ENCODE measurements at places on chromosomes 6 and 20.
A peak's percentile ranks its signal among the peaks of the same experiment; 100 is the strongest.

DNA sequence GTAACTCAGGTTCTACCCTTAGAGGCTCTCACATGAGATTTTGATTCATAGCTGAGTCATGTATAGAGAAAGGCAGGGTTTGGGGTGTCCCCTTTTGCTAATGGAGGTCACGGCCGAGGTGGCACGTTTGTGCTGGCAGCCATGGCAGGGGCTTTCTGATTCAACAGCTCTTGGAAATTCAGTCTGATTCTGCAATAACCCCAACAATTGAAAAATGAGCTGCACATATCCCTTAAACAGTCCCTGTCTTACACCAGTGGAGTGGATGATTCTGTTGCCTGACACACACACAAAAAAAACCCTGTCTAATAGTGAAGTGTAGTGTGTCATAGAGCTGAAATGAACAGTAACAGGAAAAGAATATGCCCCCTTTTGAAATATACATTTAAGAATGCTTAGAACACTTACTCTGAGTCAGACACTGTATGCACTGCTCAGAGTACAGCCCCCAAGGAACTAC is 40.4 kb upstream of the ARG1 start:
- H3K27ac ChIP-seq: no peak overlapping the region
- DNase-seq: no peak
- no peaks in the 10 kb centered on the region for H3K36me3 ChIP-seq
- no peaks in the 10 kb centered on the region for H3K27me3 ChIP-seq
- H3K4me3 ChIP-seq: no peak overlapping the region
- no peaks in the 10 kb centered on the region for H3K4me1 ChIP-seq

DNA sequence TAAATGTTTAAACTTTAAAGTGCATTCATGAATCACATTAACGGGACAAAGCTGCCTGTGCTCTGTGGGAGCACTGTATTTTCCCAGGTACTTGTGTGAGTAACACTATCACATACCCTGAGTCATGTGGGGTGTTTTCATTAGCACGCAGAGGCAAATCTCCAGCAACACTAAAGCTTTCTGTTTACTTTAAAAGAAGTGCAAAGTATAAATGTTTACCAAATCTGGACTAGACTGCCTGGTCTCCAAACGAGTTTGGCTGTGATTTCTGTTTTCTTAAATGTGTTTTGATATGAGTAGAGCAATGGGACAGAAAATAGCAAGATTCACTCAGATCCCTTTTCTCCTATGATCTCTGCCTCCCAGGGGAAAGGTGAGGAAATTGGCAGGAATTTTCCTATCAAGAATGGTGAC is 28.8 kb upstream of the RIPPLY2 start:
- H3K36me3 ChIP-seq: no peaks in the 10 kb centered on the region
- DNase-seq: no peak
- H3K4me1 ChIP-seq: no peaks in the 10 kb centered on the region
- H3K27me3 ChIP-seq: no peaks in the 10 kb centered on the region
- H3K4me3 ChIP-seq: no peak overlapping the region

DNA sequence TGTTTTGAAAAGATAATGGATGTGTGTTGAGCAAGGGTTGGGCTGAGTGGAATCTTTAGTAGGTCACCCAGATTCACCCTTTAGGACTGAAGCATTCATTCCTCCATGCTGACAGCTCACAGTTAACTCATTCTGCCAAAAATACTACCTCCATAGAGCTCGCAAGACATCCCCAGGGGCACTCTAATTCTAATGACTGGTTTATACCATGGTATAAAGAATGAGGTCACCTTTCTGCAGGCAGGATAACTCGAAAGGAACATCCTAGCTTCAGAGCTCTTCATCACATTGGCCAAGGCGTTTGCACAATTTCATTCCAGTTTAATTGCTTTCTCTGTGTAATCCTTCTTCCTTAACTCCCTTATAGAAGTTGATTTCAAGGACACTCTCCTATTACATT is 1257.2 kb upstream of the EYS start:
- H3K27me3 ChIP-seq: no peaks in the 10 kb centered on the region
- DNase-seq: no peak
- no peaks in the 10 kb centered on the region for H3K4me1 ChIP-seq
- H3K36me3 ChIP-seq: no peaks in the 10 kb centered on the region
- H3K27ac ChIP-seq: no peak overlapping the region
- no peak overlapping the region for H3K4me3 ChIP-seq

DNA sequence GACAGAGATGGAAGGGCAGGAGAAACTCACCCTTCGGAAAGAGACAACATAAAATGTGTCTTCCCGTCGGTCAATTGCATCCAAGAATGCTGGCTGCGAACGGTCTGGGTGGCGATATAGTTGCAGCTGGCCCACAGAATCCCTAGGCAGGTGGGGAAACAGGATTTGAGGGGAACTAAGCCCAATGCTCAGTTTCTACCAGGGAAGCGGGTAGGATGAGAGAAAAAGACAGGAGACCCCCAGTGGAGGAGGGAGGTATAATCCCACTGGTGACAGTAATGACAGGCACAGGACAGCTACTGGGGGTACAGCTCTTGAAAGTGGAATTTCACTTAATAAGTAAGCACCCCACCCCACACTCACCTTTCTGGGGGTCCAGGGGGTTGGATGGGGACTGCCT is 7.5 kb upstream of the TNXB start:
- H3K4me3 ChIP-seq: no peak overlapping the region
- H3K27ac ChIP-seq: no peak overlapping the region
- no peak for DNase-seq
- H3K27me3 ChIP-seq: no peaks in the 10 kb centered on the region
- no peaks in the 10 kb centered on the region for H3K36me3 ChIP-seq

GRCh38 chr6:121748376-121748775 is 312.9 kb downstream of the GJA1 start:
- H3K36me3 ChIP-seq: no peaks in the 10 kb centered on the region
- no peaks in the 10 kb centered on the region for H3K27me3 ChIP-seq
- no peaks in the 10 kb centered on the region for H3K4me1 ChIP-seq

DNA sequence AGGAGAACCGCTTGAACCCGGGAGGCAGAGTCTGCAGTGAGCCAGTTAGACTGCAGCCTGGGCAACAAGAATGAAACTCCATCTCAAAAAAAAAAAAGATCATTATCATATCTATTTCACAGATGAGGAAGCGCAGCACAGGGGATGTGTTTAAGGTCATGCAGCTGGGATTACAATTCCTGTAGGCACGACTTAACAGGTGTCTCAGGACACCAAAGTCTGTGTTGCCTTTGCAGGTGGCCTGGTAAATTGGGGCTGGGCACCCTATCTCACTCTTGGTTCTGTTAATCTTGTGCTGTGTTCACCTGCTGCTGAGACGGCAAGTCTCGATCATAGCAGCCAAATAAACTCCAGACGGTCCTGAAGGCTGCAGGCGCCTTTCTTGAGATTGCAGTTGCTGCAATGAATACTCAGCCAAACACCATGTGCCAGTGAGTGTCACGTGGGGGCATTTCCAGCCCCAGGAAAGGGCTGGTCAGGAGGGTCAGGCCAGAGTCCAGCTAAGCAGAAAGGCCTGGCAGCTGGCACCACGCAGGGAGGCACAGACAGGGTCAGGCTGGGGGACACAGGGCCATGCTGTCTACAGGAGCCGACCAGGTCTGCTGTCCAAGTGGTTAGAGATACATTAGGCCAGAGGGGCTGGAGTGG is 55.8 kb downstream of the FGD2 start:
- H3K4me1 ChIP-seq: peaks cover 20% of the 10 kb centered on the region
- H3K4me3 ChIP-seq: no peak overlapping the region
- H3K36me3 ChIP-seq: no peaks in the 10 kb centered on the region
- DNase-seq: peak; percentile 96
- peak overlapping the region; percentile 92 for H3K27ac ChIP-seq

DNA sequence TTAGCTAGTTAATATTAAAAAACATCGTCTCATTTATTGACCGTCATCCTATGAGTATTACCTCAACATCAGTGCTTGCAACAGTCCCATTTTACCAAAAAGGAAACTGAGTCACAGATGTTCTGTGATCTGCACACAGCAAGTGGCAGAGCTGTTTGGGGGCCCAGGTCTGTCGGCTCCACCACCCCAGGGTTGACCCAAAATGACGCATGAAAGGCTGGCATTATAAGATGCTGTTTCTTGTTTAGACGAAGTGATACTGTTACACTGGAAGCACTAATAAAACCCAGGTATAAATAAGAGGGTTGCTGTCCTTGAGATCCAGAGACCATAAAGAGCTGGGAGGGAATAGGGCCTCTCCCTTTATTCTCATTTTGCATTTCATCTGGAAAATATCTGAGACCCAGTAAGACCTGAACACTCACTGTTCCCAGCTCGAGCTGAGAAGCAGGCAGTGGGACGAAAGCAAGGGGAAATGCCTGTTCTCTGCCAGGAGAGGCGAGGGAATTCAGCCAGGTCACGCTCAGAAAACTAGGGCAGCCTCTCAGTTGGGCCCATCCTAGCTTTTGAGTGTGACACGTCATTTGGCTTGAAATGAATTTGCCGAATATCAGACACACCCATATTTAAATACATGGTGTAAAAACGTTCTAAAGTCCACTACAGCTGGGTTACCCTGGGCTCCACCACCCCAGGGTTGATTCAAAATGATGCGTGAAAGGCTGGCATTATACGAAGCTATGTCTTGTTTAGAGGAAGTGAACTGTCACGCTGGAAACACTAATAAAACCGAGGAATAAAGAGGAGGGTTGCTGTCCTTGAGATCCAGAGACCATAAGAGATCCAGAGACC is 1.4 kb upstream of the MICAL1 start:
- 0 out of 2 replicates have a peak, but pooled peaks cover 2% of the 10 kb centered on the region for H3K36me3 ChIP-seq
- peaks cover 57% of the 10 kb centered on the region for H3K4me1 ChIP-seq

DNA sequence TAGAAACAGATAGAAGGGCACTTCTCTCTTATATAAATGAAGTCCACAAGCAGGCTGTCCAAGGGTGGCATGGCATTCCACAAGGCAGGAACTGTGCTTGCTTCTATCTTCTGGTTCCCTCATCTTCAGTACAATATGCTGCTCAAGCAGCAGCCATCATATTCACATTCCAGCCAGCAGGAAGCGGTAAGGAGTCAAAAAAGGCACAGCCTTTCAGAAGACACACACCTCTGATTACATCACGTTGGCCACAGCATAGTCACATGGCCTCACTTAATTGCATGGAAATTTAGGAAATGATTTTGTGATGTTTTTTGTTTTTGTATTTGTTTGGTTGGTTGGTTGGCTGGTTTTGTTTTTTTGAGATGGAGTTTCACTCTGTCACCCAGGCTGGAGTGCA is 19.0 kb downstream of the REM1 start:
- H3K36me3 ChIP-seq: no peaks in the 10 kb centered on the region
- H3K4me1 ChIP-seq: no peaks in the 10 kb centered on the region
- DNase-seq: peak; percentile 16
- H3K27ac ChIP-seq: no peak overlapping the region
- no peaks in the 10 kb centered on the region for H3K27me3 ChIP-seq

DNA sequence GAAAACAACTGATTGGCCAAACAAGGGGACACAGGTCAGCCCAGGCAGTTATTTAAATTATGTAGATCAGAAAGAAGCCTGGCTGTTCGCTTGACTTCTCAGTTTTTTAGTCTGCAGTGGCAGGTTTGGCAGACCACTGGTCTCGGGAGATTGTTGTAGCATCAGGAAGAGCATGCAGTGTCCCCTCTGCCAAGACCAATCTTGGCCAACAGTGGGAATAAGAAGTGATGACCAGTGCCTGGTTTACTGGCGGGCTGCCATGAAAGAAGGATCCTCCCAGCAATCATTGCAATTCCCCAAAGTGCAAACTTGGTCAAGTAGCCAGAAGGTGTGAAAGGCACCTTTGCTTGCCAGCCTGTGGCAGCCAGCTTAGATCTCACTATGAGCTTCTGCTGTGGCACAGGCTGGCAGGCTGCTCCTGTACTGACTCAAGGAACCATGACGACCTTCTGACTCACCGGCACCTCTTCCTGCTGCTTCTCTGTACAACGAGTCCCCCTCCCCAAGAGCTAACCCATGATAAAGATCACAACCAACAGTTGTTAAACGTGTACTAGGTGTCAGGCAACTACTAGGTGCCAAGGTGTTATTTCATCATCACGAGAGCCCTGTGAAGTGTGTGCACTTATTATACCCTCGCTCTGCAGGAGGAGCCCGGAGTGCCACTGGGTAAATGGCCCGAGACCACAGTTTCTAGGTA is 76.8 kb upstream of the DUSP22 start:
- no peak for DNase-seq
- no peaks in the 10 kb centered on the region for H3K27me3 ChIP-seq
- no peak overlapping the region for H3K4me3 ChIP-seq
- no peak overlapping the region for H3K27ac ChIP-seq

GRCh38 chr6:164296411-164296810 is 881.9 kb downstream of the QKI start:
- H3K4me1 ChIP-seq: no peaks in the 10 kb centered on the region
- DNase-seq: no peak
- no peaks in the 10 kb centered on the region for H3K27me3 ChIP-seq
- H3K4me3 ChIP-seq: no peak overlapping the region
- no peak overlapping the region for H3K27ac ChIP-seq

DNA sequence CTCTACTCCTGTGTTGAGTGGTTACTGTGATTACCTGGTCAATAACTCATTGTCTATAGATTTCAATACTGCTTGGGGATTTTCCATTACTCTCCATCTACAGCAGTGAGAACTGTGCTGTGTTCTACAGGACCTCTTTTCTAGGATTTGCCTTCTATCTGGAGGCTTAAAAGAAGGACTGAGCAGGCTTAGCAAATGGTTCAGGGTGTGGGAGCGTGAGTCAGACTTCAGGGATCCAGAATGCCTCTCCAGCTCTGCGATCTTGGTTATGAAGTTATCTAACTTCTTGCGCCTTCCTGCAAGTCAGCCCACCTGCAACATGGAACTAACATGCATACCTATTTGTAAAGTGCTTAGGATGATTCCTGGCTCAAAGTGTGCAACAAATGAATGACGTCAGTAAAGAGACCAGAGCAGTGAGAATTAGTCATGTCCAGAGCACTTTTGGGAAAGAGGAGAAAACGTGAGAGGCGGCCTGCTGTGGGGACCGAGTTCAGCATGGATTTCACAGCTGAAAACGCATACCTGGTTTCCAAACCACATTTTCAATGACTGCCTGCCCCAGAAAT is 610.1 kb upstream of the CDH4 start:
- DNase-seq: no peak
- no peak overlapping the region for H3K27ac ChIP-seq
- H3K4me1 ChIP-seq: no peaks in the 10 kb centered on the region
- no peaks in the 10 kb centered on the region for H3K36me3 ChIP-seq
- no peaks in the 10 kb centered on the region for H3K27me3 ChIP-seq

Data from MM.1S (cell line).